ENCODE measurements at places on chromosomes 7 and 10.

DNA sequence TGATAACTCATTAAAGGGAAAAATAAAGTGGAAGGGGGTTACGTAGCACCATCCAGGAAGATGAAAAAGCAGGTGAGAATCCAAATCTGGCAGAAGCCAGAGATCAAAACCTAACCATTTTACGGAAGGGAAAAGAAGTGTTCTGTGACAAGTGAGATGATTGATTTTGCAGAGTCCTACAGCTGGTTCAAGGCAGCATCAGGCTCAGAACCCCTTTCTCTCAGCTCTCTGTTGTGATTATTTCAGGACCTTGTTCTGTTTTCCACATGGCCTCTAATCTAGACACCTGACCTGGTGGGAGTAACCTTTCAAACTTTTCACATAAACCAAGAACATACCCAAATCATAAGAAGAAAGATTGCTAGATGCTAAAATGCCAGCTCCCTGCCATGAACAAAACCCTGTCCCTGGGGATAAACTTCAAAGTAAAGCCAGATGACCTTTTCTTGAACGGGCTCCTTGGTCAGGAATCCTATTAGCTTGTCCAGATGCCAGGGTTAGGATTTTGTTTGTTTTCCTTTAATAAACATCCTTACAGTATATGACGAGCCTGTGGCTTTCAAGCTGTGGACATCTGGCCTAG, 5.9 kb downstream of the DUSP5 start:
- no peak for DNase-seq

- no peak for DNase-seq
Observed at GRCh38 chr7:133070562-133070961, 11.3 kb downstream of the CHCHD3 start.

DNA sequence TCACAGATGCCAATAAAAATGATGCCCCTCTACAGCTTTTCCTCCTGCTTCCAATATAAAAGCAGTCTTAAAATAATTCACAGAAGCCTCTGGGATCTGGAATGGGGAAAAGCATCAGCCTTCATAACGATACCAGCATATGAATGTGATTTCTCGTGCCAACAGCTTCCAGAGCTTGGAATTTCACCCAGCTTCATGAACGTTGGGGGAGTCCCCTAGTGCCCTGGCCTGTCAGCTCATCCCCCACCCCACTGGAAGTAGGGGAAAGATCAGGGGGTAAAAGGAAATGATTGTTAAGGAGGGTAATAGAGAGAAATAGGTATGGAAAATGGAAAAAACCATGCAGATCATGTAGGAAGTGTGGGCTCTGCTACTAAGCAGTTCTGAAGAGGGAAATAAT, 253.6 kb downstream of the INHBA start:
- DNase-seq: no peak

DNA sequence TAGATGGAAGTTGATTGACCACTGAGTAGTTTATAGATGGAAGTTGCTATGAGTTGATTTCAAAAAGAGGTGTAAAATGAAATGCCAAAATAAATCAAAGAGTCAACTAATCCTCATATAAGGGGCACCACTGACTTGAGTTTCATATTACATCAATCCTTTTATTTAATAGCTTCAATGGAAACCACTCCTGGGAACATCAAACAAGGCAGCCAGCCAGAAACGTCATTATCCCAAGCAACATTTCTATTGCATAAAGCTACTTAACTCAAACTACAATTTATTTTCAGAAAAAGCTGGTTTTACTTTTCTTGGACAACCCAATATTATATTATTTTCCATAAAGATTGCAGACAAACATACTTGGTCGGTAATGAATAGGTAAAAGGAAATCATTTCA, 162.1 kb downstream of the TSPAN12 start:
- no peak for DNase-seq

GRCh38 chr10:122126763-122127659, 138.0 kb downstream of the TACC2 start:
- no peak for DNase-seq

GRCh38 chr7:105097619-105098018, 83.6 kb downstream of the KMT2E start:
- DNase-seq: no peak

DNA sequence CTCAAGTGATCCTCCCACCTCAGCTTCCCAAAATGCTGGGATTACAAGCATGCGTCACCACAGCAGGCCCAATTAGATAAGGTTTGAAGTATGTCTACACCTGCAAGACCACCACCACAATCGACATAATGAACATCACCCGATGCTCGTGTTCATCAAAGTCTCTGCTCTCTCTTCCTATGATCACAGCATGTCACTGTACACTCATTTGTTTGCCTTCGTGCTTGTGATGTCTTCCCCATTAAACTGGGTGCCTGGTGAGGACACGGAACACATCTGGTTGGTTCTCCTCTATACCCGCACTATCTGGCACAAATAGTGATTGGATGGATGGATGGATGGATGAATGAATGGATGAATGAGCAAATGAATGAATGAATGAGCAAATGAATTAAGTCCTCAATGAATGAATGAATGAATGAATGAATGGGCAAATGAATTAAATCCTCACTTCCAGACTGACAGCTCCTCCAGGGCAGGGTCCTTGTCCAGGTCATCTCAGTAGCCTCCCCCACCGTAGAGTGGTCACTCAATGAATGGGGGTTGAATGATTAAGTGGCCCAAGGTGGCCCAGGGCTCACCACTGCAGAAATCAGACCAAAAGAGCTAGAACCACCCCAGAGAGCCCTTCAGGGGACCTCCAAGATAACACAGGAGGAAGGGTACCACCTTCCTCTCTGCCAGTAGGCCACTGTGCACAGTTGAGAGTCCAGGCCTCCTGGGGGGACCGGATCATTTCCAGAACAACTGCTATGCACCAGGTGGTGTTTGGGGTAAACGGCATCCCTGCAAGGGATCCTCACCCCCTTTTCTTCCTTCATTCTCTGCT, 101.9 kb upstream of the TNRC18 start:
- DNase-seq: peak; percentile 47

Data from GM13976 (cell line).